ENCODE measurements at places on chromosomes 1 and 21.

DNA sequence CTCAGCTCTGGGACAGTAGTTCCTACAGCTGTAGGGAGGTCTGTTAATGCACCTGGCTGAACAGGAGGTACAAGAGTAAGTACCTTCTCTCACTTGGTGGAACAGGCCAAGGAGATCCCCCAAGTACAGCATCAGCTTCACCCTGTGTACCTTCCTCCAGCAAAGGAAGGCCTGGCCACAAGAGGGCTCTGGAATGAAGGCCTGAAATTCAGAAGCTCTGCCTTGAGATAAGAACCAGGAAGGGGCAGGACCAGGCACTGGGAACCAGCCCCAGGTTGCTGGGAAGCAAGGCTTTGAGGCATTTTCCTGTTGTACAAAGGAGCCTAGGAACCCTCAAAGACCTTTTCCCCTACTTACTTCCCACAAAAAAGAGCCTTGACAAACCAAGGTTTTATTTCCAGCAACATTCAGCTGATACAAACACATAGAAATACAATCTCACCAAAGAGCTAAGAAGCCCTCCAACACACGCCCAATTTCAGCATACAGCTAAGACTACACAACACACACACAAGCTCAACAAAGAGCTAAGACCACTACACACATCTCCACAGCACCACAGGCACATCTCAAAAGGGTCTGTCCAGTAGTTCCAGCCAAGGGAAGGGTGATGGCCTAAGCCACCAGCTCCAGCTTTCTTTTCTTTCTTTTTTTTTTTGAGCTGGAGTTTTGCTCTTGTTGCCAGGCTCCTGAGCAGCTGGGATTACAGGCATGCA lies 23.5 kb downstream of the F11R start:
- no peak for DNase-seq

DNA sequence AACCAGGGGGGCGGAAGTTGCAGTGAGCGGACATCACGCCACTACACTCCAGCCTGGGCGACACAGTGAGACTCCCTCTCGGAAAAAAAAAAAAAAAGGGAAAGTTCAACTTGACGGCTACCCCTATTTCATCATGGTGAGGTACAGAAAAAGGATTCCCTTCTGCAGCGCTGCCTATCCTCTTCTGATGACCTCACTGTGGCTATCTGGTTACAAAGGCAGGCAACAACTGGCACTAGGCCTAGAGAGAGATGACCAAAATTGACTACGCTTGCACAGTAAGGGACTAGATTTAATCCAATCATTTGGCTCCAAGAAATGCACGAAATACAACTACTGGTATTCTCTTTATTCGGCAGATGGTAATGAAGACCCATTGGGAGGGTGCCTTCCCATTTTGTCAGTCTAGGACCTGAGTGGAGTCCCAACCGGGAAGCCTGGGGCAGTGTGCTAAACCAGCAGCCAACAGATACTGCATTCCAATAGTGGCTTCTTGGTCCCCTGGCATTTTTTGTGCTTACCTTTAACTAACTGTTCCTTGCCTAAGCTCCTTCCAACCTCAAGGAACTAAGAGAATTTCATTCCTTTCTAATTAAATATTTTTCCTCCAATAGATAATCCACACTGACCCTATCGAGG lies 36.6 kb downstream of the ITPKB start:
- no peak for DNase-seq

DNA sequence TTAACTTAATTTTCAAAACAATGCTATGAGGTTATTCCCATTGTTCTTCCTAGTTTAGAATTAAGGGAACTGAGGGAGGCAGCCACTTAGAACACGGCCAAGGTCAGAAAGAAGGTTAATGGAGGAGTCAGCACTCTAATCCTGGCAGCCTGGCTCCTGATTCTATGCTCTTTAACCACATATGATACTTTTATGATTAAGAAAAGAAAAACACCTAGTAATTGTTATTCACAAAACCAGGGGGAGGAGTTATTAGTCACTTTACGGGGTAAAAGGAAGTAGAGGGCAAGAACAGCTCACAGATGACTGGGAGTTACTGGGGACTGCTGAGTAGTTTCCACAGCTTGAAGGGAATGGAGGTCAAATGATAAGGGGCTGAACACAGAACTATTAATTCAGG lies 38.6 kb downstream of the GADD45A start:
- no peak for DNase-seq

- DNase-seq, result no peak
Observed at GRCh38 chr1:243507001-243507671, 251.3 kb downstream of the SDCCAG8 start.

GRCh38 chr1:218510153-218510772 lies 165.1 kb downstream of the TGFB2 start:
- no peak for DNase-seq

DNA sequence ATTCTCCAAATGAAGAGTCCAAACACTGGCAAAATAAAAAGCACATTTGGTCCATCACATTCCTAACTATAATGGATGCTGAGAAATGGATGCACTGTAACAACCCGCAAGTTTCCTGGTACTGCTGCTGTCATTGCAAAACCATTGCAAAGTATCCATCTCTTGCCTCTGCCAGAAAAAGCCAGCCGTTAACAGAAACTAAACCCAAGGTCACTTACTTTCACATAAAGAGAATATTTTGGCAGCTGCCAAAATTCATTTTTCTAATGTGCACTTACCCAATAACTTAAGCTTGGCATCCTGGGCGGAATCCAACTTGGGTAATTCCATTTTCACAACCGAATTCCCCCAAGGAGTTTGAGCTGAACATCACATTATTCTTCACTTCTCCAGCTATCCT lies 77.0 kb upstream of the LRRC8D start:
- no peak for DNase-seq

GRCh38 chr21:36384885-36385232 lies 333 bp upstream of the CHAF1B start:
- DNase-seq, result no peak

DNA sequence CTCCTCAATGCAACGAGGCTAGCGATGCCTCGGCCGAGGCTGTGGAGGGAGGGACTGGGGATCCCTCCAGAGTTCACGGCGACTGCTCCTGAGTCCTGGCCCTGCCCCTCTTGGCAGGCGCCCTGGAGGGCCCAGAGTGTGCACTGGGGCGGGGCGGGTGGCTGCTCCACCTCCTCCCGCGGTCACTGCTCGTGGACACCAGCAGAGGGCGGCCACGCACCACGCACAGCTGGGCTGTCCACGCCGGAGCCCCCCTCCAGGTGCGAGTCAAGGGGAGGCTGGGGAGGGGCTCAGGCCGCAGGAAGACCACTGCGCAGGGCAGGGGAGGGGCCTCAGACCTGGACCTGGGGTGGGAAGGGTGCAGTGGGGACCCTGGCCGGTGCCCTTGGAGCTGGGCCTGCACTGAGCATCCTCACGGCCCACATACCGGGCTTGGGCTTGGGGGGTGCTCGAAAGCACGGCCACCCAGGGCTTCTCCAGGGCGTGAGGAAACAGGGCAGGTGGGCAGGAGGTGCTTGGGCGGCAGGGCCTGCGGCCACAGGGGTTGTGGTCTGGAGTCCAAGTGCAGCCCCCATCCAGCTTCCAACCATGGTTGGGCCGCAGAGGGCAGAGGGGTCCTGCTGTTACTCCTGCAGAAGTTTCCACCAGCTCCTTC lies 20.6 kb upstream of the TTC34 start:
- DNase-seq, result no peak

DNA sequence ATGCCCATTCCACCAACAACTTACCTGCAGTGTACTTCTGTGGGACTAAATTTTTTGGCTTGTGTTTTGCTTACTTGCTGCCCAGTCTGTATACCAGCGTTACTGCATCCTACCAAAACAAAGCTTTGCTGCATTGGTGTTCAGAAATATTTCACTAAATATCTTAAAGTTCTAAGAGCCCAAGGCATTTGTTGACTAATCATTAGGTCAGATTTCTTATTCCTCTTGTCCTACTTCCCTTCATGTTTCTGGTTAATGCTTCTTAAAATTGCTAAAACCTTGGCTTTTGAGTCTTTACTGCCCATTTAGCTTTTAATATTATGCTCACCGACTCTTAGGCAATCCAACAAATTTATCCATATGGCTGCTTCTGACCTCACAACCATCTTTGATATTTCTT lies 161.8 kb downstream of the DPYD start:
- DNase-seq, result no peak

- no peak for DNase-seq
Observed at GRCh38 chr21:27582246-27582947, 615.5 kb upstream of the ADAMTS5 start.

DNA sequence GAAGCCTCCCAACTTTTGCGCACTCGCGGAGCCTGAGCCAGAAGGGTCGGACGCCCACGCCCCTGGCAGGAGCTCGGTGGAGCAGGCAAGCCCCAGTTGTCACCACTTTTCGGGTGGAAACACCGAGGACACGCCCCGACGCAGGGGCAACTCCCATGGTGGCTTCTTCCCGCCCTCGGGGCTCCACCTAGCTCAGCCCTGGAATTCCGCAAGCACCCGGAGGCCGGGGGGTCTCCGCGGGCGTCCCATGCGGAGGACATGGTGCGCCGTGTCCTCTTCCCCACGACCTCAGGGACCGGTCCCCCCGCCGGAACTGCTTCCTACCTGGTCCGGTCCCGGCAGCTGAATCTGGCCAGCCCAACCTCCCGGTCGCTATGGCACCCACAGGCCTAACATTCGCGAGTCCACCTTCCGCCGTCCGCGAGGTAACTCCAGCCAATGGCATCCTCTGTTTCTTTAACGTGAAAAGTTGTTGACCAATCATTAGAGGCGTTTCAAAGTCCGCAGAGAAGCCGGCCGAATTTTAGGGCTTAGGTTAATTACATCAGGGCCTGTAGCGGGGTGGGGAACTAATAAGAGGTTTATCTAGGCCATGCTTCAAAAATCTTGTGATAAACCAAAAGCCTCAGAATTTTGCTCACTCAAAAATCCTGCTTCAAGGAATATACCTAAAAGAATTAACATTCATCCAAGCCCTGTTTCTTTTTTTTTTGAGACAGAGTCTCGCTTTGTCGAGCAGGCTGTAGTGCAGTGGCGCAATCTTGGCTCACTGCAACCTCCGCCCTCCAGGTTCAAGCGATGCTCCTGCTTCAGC lies at the start of gene STPG1:
TSS of gene STPG1 (minus strand) at position 433 of the 814 bp plus-strand sequence. CDS start 12,394 bp downstream, outside the sequence.
- peak; percentile 70 for DNase-seq

GRCh38 chr1:244406337-244406736 lies 45.4 kb downstream of the ADSS2 start:
- no peak for DNase-seq

DNA sequence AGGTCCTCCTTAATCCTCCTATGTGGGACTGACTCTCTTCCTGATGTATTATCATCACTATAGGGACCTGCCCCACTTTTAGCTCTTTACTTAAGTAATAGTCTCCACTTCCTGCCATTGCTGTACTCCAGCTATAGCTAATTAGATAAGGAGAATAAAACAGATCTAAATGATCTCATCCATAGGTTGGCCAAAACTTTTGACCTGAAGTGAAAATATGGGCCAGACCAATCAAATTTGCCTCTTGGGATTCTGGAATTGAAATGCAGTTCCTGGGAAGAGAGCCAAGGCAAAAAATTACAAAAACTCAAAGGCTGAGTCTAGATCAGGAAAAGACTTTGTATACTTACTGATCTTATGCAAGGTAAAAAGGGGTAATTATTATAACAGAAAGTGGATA lies 36.1 kb upstream of the PDE4B start:
- DNase-seq, result no peak
